ENCODE measurements at places on chromosomes 2 and 18.
A peak's percentile ranks its signal among the peaks of the same experiment; 100 is the strongest.

DNA sequence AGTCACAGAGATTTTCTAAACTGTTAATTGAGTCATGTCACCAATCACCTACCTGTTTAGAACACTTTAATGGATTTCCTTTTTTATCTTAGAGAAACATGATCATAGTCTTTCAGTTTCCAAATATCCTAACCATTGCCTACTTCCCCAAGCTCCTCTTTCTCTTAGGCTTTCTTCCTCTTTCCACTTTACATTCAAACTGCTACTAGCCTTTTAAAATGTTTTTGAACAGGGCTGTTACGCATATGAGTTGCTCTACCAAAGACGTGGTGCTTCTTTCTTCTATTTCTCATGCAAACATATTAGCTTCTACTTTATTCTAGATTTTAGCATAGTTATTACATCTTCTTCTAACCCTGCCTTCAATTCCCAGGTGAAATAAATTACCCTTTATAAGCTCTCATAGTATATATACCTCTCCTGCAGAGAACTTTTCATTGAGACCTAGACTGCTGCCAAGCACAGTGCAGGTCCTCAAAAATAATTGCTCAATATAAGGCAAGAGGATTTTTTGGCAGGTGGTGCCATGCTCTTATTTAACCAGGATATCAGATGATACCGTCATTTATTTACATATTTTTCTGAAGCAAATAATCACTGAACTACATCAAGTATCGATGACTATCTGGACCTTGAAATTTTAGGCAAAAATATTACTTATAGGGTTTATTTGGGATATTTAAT lies 937.1 kb downstream of the TSN start:
- no peak for DNase-seq

- DNase-seq = no peak
Observed at GRCh38 chr2:113922335-113922734, 32.4 kb downstream of the ACTR3 start.

GRCh38 chr2:4486971-4487370 lies 783.6 kb downstream of the DCDC2C start:
- no peak for DNase-seq

DNA sequence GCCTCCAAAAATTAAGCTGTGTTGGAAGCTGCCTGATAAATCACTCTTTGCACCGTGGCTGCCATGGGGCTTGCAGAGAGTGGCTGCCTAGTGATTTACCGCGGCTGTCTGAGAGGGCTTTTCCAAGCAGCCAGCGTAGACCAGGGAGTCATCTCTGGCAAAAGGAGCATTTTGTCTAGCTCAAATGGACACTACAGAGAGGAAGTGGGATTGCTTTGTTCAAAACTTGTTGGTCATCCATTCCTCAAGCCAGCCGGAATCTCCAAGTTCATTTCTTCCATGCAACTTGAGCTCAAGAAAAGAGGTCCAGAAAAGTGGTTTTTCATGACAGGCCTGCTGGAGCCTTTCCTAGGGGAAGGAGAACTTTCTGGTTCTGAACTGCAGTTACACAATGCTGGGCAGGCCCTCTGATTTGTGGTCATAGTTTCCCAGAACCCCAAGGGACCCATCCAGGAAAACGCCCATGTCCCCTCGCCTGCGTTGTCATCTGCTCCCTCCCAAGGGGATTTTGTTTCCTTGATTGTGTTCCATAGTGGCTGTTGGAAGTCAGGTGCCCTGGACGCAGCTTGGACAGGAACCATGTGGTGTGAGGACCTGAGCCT lies 108.1 kb downstream of the TRIB2 start:
- DNase-seq = no peak

- DNase-seq = no peak
Observed at GRCh38 chr18:75810516-75810915, 383.0 kb upstream of the SMIM21 start.

- peak; percentile 6 for DNase-seq
Observed at GRCh38 chr2:182952741-182953450, 85.4 kb downstream of the NCKAP1 start.

DNA sequence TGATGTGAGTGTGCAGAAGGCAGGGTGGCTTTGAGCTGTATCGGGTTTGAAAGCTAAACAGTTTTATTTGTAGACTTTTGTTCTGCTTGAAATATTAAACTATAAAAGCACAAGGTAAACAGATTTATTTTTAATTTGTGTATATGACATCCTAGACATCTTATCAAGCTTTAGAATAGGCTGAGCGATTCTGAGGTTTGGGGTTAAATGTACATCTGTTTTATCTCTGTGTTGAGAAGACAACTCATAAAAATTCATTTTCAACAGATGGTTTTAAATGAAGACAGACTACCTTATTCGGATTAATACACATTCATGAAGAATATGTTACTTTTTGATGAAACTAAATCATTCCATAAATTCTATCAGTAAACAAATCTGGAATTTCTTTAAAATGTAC lies 368.8 kb downstream of the RPRM start:
- DNase-seq = no peak

GRCh38 chr2:193331676-193332075 lies 1136.9 kb upstream of the TMEFF2 start:
- DNase-seq = no peak

DNA sequence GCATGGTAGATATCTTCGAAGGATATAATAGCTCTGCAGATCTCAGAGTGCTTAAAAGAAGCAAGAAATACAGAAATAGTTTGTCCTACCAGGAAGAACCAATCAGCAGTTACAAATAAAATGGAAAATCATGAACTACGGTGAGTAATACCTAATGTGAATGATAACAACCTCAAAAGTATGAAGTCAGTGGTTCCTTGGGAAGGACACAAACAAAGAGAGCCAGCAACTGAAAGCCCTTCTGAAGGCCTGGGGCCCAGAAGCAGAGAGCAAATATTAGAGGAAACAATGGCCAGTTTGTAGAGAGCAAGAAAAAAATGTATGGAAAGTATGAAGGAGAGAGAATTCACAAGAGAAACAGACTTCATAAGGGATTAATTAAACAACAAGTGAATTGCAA lies 226.8 kb upstream of the CHST9 start:
- no peak for DNase-seq

DNA sequence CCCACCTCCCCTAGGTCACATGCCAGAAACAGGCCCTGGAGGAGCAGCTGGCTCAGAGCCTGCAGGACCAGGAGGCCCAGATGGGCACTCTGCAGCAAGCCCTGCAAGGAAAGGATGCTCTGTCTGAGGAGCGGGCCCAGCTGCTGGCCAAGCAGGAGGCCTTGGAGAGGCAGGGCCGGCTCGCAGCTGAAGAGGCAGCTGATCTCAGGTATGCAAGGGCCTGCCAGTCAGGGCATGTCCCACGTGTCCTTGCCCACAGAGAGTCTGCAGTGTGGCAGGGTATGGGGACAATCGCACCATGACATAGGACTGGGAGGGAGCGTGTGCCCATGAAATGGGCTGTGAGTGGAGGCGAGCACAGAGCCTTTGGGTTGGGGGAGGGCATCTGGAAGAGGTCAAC lies 39.9 kb downstream of the CROCC2 start:
- no peak for DNase-seq

- DNase-seq = peak; percentile 51
Observed at GRCh38 chr2:172836347-172836821, 100.7 kb downstream of the RAPGEF4 start.

DNA sequence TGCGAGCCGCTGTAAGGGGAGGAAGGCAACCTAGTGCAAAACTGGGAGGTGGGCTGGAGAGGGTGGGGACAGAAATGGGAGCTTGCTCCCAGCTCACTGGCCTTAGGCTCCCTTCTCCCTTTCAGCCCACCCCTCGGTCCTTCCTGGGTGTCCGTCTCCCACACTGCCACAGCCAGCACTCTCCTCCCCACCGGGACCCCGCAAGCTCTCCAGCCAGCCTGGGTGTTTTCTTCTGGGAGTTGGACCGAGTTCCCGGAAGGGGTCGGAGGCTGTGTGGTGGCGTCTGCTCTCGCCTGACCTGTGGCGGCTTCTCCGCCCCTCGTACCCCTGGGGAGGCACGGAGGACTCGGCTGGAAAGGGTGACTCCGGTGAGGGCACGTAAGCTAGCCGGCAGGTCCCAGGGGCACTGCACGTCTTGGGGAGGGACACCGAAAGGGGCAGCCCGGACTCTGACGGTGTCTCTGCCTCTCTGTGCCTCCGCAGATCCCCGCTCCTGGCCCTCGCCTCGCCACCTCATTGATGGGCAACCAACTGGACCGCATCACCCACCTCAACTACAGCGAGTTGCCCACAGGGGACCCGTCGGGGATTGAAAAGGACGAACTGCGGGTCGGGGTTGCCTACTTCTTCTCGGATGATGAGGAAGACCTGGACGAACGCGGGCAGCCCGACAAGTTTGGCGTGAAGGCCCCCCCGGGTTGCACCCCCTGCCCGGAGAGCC lies 1.1 kb downstream of the LRATD1 start:
- peak; percentile 4 for DNase-seq

DNA sequence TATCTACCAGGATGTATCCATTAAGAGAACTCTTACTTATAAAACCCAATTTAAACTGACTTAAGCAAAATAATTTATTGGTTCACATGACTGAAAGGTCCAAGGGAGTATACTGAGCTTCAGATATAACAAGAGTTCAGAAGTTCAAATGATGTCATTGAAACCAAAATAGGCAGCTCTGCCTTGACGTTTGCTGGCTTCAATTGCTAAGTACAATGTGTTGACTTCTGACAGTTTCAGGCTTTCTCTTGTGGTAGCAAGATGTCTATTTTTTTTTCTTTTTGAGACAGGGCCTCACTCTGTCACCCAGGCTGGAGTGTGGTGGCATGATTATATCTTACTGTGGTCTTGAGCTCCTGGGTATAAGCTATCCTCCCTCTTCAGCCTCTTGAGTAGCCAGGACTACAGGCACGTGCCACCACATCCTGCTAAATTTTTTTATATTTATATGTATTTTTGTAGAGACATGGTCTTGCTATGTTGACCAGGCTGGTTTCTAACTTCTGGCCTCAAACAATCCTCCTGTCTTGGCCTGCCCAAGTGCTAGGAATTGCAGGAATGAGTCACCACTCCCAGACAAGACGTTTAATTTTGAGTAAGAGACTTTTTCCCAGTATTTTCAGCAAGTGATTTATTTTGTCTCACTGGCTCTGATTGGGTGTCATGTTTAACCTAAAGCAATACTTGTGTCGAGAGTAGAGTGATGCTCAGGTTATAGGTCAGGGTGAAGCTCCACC lies 184.8 kb downstream of the NR4A2 start:
- no peak for DNase-seq

- no peak for DNase-seq
Observed at GRCh38 chr2:227606476-227606875, 7.8 kb downstream of the SCYGR2 start.

DNA sequence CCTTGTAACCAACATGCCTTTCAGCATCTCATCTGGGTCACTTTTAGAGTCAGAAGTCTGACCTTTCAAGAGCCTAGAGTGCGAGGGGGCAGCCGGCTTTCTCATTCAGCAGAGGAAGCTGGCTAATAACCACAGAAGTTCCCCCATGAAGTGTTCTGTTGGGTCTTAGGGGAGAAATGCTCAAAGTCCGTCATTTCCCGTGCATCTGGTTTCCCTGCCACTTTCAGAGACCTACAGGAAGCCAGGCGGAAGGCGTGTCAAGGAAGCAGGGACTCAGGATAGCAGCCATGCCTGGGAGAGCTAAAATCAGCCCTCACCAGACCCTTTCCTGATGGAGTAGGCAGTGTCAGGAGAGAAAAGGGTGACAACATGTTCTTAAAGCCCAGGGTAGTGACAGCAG lies 301.8 kb upstream of the ID2 start:
- no peak for DNase-seq

DNA sequence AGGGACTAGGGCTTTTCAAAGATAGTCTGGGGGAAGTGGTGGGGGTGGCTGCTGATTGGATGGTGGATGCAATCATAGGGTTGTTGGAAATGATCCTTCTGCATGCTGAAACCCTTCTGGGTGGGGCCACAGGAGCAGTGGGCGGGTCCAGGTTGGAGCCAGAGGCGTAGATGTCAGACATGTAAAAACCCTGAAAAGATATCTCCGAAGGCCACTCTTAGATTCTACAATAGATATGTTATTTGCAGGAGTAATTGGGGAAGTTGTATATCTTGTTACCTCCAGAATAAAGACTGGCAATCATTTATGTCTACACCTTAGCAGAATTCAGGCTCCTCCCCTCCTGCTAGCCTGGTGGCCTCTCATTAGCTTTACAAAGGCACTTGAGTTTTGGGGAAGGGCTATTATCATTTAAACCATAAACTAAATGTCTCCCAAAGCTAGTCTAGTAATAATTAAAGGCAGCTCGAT lies 8.2 kb upstream of the FAM98A start:
- no peak for DNase-seq

- no peak for DNase-seq
Observed at GRCh38 chr2:101981504-101981903, 10.3 kb upstream of the IL1R2 start.

GRCh38 chr18:79574938-79575525 lies 104.6 kb upstream of the CTDP1 start:
- no peak for DNase-seq

GRCh38 chr2:196249171-196249570 lies 77.8 kb upstream of the STK17B start:
- no peak for DNase-seq

DNA sequence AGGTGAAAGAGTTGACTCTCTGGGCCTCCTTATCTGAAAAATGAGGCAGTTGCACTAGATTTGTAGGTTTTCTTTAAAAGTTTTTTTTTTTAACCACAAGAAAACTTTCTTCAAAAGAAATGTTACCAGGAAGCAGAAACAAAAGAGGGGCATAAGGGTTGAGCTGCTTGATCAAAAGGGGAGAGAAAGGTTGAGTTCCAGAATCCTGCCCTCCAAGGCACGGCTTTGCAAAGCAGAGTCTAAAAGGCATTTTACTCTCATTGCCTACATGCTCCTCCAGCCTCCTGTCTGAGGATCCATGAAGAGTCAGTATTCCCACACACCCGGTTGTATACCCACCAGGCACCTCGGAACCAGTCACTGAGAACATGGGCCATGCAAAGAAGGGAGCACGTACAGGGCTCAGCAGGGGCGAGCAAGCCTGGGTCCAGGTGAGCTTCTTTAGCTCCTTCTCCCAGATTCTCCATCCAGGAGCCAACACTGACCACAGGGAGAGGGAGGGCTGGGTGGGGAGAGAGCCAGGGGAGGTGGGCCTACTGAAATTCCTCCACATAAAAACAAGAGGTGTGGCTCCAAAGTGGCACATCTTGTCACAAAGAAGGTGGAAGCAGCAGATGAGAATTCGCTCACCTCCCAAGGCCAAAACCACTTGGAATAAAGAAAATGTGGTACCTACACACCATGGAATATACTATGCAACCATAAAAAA lies 116.0 kb upstream of the EPC2 start:
- DNase-seq = no peak

DNA sequence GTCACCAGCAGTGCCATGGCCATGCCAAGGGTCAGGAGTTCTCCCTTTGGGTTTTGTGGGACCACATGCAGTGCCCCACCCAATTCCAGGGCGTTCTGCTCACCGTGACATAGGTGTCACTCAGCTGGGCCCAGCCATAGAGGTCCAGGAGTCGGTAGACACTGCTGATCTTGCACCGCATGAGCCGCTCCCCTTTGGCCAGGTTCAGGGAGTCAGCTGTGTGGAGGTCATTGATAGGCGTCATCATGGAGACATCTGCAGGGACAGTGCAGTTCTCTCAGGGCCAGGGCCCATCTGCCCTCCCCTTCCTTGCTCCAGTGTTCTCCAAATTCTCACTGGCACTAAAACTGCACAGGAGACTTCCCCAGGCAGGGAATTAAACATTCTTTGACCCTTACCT lies 71.9 kb downstream of the ADD2 start:
- no peak for DNase-seq
